ENCODE measurements at places on chromosomes 16 and 17.

DNA sequence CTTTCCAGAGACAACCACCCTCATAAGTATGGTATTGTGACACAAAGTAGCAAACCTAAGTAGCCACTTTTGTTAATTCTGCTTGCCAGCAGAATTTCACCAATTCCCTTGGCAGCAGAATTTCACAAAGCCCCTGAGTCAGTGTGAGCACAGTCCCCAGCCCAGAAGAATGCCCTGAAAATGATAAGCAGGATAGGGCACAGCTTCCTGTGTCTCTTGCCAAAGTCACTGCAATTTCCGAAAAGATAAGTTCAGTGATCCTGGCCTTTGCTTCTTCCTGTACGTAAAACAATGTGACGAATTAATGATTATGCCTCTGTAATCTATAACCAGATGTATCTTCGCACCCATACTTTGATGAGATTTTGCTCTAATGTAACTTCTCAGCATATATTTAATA lies 16.0 kb upstream of the WIPF2 start:
- no peak for DNase-seq

GRCh38 chr16:63877401-63877800 lies 1244.5 kb downstream of the CDH11 start:
- no peak for DNase-seq

GRCh38 chr17:45749831-45750335 lies 34.2 kb upstream of the CRHR1 start:
- DNase-seq: no peak

GRCh38 chr17:7886227-7887037 lies 2.2 kb upstream of the CHD3 start:
- DNase-seq: no peak

GRCh38 chr17:47684025-47684424 lies 9.9 kb upstream of the TBKBP1 start:
- DNase-seq: no peak

DNA sequence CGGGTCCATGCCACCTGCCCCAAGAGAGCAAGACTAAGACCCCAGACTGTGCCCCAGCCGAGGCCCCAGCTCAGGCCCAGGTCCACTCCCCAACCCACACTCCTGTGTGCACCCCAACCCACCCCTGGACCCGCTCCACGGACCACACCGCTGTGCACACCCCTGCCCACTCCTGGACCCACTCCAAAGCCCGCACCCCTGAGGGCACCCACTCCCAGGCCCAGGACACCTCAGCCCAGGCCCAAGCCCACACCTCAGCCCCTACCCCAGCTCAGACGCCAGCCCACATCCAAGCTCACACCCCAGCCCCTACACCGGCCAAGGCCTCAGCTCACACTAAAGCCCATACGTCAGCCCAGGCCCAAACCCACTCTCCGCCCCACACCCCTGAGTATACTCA lies 1.1 kb downstream of the SPEM3 start:
- no peak for DNase-seq

GRCh38 chr17:63405741-63406261 lies 40.3 kb downstream of the CYB561 start:
- DNase-seq: peak; percentile 55

GRCh38 chr16:14232106-14232864 lies 161.2 kb downstream of the MRTFB start:
- no peak for DNase-seq

DNA sequence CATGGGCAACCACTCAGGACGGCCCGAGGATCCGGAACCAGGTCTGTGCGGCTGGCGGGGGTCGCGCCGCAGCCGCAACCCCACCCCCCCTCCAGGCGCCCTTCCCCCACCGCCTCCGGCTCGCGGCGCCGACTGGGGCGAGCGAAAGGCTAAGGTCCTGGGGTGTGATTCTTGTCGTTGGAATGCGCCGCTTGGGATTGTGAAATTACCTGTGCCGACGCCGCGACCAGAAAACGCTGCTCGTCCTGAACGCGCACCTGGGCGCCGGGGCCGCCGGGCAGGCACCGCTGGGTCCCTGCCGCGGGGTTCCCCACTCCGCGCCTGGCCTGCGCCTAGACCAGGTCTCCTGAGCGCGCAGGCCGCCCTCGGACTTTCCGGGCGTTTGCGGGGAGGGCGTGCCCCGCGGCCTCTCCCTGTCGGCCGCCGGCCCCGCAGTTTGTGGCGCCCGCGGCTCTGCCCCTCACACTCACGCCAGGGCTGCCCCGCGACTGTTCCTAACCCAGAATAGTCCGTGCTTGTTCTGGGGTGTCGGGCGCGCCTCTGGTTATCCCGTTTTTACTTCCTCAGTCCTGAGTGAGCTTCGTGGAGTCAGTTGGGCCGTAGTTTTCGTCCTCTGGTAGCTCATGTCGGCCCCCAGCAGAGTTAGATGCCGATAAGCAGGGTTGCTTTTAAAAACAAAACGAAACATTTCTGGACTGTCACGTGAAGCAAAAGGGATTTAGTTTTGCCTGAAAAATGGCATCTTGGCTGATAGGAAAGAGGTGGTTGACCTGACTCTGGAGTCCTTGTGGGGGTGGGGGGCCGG lies 147.2 kb downstream of the SPECC1 start:
- DNase-seq: no peak

- DNase-seq: no peak
Observed at GRCh38 chr17:75837899-75838298, 6.3 kb downstream of the UNC13D start.

DNA sequence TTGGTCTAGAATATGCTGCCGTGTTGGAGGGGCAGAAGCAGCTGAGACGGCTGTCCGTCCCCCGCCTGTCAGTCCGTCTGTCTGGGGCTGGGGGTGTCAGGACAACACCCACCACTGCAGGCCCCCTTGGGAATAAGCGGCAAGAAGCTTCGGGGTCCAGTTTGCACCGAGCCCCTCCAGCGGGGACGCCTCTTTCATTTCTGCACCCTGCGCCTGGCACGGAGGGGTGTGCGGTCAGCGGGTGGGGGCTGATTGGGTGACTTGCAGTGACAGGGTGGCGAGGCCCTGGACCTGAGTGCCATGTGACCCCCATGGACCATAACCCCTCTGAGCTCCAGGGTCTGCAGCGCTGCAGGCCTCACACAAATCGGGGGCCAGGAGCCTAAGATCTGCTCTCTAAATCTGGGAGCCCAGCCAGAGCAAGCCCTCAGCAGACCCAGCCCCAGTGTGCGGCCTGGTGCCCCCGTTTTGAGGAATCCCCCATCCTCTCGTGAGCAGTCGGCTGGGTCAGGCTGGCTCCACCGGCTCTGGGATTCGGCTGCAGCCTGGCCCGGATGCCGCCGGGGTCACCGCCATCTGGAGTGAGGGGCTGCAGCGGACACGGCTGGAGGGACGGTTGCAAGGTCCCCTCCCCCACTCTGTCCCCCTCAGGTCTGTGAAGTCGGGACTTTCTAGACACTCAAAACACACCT lies 8.3 kb downstream of the CBFA2T3 start:
- DNase-seq: no peak

- no peak for DNase-seq
Observed at GRCh38 chr16:65574326-65574966, 452.6 kb upstream of the CDH11 start.

- no peak for DNase-seq
Observed at GRCh38 chr16:84497418-84498222, 6.8 kb downstream of the MEAK7 start.

GRCh38 chr17:17523001-17523730 lies 27.0 kb upstream of the RASD1 start:
- DNase-seq: no peak

GRCh38 chr16:83437036-83437435 lies 370.7 kb upstream of the HSBP1 start:
- no peak for DNase-seq

GRCh38 chr17:32348483-32348800 lies 1.5 kb upstream of the ZNF207 start:
- no peak for DNase-seq

DNA sequence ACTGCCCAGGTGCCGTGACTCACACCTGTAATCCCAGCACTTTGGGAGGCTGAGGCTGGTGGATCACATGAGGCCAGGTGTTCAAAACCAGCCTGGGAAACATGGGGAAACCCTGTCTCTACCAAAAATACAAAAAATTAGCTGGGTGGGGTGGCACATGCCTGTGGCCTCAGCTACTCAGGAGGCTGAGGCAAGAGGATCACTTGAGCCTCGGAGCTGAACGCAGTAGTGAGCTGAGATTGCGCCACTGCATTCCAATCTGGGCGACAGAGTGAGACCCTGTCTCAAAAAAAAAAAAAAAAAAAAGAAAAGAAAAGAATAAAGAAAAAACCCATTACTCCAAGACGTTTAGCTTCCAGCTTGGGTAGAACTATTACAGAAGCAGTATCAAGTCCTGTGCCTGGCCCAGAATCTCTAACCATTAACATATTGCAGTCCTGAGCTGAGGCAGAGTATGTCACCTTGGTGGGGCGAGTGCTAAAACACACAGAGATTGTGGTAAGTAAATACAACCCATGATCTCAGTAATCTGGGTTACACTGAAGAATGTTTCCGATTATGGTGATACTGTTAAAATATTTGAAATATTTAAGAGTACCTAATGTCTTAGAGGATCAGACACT lies 23.2 kb upstream of the CFAP20 start:
- no peak for DNase-seq

DNA sequence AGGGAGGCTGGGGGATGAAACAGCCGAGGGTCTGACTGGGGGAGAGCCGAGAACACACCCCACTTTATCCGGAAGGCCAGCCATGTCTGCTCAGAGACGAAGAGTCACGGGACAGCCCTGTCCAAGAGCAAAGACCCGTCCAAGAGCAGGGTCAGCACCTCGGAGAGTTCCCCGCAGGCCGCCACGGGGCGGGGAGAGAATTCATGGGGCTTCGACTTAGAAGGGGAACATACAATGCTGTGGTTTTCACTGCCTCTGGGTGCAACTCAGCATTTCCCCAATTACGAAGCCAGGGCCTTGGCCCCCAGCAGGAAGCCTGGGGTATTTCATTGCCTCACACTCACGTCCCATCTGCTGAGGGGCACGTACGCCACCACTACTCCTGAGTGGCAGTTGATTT lies 59.3 kb downstream of the JPH3 start:
- DNase-seq: no peak

GRCh38 chr16:15639061-15639568 lies 3.8 kb downstream of the MARF1 start:
- no peak for DNase-seq

GRCh38 chr17:28421787-28422305 lies 15.8 kb upstream of the SLC46A1 start:
- DNase-seq: no peak

- DNase-seq: no peak
Observed at GRCh38 chr17:49545007-49545660, 30.5 kb upstream of the NXPH3 start.

- DNase-seq: no peak
Observed at GRCh38 chr17:57902117-57902799, 52.4 kb upstream of the MRPS23 start.

GRCh38 chr17:31073411-31073810 lies 21.4 kb upstream of the NF1 start:
- DNase-seq: no peak

GRCh38 chr17:78128551-78129350 lies at the start of gene TMC6:
TSS of gene TMC6 (minus strand) at chr17:78128755. CDS start at chr17:78126832, 1,923 bp downstream.
- no peak for DNase-seq

DNA sequence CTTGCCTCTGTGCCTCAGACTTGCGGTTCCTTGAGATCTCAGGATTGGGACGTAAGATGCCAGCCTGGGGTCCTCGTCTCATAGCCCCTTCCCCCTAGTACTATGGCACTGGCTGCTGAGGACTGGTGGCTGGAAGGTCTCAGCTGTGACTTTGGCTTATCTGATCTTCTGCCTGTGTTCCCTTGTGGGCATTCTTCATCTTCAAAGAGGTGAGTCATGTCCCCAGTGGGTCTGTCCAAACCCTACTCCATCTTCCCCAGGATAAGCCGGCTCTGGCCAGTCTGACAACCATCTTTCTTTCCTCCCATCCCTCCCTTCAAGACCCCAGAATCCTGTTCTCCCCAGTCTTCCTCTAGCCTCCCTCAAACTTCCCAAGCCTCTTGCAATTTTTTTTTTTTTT lies 3.6 kb downstream of the CD19 start:
- no peak for DNase-seq

GRCh38 chr17:47725446-47726111 lies 7.5 kb upstream of the TBX21 start:
- DNase-seq: no peak

DNA sequence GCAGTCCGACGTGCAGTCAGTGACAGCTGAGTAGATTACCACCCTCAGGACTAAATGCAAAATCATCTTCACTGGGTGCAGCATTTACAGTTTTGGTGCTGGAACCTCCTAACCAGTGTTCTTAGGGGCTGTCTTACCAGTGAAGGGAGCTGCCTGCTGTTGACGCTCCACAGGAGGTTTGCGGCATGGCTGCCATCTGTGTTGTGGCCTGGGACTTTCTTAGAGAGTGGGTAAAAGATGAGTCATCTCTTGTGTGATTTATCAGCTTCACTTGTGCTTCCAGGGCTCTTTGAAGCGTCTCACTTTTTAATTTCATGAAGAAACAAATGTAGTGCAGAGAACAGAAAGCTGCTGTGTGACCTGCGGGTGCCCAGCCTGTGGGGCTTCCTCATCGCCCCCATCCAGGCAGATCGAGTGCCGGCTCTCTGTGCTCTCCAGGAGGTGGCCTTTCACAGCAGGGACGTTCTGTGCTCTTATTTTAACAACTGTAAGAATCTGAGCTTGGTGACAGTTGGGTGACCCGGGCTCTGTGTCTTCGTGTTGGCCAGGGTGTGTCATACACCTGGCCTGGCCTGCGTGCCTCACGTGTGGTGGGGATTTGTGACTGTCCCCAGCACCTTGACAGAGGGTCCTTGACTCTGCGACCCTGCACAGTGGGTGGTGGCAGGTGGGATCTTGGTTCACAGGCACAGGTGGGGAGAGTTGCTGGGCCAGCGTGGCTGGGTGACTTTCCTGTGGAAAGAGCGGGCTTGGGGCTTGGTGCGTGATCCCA lies 24.3 kb upstream of the ZNF750 start:
- no peak for DNase-seq

- DNase-seq: no peak
Observed at GRCh38 chr16:1047801-1048200, 24.7 kb upstream of the SSTR5 start.

DNA sequence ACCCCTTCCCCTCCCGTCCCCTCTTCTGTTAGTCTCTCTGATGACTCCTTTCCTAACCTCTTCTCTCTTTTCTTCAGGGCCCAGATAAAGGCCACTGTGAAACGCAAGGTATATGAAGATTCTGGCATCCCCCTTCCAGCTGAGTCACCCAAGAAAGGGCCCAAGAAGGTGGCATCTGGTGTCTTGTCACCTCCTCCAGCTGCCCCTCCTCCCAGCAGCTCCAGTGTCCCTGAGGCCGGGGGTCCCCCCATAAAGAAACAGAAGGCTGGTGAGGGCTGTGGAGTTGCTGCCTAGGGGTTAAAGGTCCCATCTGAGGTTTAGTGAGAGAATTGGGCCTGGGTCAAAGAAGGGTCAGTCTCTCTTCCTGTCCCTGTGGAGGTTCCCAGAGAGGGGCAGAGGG lies 4.0 kb downstream of the RNASEK start:
- no peak for DNase-seq
